ENCODE measurements at places on chromosomes 2 and 18. TPM values are rescaled to one million over a fixed set of nuclear protein-coding genes. Genes with fewer than 3 reads are reported as not detected.

INPP5D gene
- total RNA-seq = 145 TPM

LAMA3 gene
- total RNA-seq = not detected

GRCh38 chr2:221425891-221426290, 146.2 kb downstream of the EPHA4 start:
- no peak overlapping the region for H3K4me3 ChIP-seq
- H3K27ac ChIP-seq = no peak overlapping the region
- no peaks in the 10 kb centered on the region for H3K27me3 ChIP-seq
- no peaks in the 10 kb centered on the region for H3K36me3 ChIP-seq

DNA sequence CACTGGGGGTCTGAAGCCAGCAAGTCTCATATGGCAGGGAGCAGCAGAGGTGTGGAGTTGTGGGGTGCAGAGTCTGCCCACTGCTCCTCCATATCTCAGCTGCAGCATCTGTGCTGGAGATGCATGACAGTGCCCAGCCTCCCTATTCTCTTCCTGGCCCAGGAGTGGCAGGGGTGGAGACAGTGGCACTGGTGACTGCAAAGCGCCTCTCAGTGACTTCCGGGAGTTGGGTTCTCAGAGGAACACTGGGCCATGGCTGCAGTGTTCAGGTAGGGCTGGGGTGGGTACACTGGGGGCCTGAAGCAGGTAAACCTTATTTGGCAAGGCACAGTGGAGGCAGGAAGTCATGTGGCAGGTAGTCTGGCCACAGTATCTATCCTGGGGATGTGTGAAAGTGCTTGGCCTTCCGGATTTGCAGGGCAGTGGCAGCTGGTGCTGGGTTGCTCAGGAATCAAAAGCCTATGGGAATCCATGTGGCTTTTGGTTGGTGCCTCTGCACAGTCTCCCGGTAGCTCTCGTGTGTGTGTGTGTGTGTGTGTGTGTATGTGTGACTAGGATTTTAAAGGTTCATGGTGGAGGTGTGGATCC, 60.3 kb upstream of the THUMPD2 start:
- DNase-seq = no peak
- H3K4me1 ChIP-seq = no peaks in the 10 kb centered on the region
- H3K27ac ChIP-seq = no peak overlapping the region

MOGAT1 gene
- not detected for total RNA-seq

DNA sequence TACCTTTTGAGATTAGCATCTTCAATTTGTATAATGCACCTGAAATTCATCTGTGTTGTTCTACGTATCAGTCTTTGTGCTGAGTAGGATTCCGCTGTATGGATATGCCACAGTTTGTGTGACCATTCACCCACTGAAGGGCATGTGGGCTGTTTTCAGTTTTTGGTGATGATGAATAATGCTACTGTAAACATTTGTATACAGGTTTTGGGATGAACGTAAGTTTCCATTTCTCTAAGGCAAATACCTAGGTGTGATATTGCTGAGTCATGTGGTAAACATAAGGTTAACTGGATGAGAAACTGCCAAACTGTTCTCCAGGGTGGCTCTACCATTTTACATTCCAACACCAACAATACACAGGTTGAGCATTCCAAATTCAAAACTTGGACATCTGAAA, 35.1 kb downstream of the CABYR start:
- no peaks in the 10 kb centered on the region for H3K27me3 ChIP-seq
- H3K4me1 ChIP-seq = no peaks in the 10 kb centered on the region
- H3K36me3 ChIP-seq = no peaks in the 10 kb centered on the region
- H3K4me3 ChIP-seq = no peak overlapping the region

GRCh38 chr2:20123871-20124594, 72.6 kb upstream of the LAPTM4A start:
- H3K4me3 ChIP-seq = no peak overlapping the region
- no peaks in the 10 kb centered on the region for H3K27me3 ChIP-seq
- no peak overlapping the region for H3K27ac ChIP-seq
- peak; percentile 67 for DNase-seq

GRCh38 chr2:12114816-12115215, 368.4 kb downstream of the LPIN1 start:
- no peak for DNase-seq
- H3K27ac ChIP-seq = peak overlapping the region; percentile 84
- H3K36me3 ChIP-seq = no peaks in the 10 kb centered on the region
- peaks cover 78% of the 10 kb centered on the region for H3K4me1 ChIP-seq
- no peak overlapping the region for H3K4me3 ChIP-seq

DNA sequence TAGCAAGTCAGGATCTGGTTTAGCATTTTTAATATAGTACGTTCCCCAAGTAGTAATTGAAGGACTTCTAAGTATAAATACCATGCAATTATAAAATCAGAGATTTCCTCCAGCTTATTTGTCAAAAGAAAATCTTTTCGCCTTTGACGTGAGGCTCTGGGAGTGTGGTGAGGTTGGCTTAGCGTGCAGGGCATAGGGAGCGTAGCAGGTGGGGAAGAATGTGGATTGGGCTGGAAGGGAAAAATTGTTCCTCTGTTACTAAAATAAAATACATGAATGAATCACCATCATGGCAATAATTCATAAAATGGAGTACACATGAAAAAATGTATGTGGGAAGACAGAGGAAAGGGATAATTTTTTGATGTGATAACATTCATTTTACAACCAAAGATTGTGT, 5.4 kb upstream of the IL1RL2 start:
- no peaks in the 10 kb centered on the region for H3K27me3 ChIP-seq
- H3K27ac ChIP-seq = no peak overlapping the region
- H3K36me3 ChIP-seq = no peaks in the 10 kb centered on the region
- no peak for DNase-seq
- H3K4me1 ChIP-seq = no peaks in the 10 kb centered on the region

ABCG5 gene
- not detected for total RNA-seq

- no peak for DNase-seq
- no peaks in the 10 kb centered on the region for H3K36me3 ChIP-seq
- H3K4me3 ChIP-seq = no peak overlapping the region
- peaks cover 8% of the 10 kb centered on the region for H3K4me1 ChIP-seq
These were observed 73.4 kb downstream of the CDCA7 start for GRCh38 chr2:173427887-173428668.

TGFA gene
- not detected for total RNA-seq

DNA sequence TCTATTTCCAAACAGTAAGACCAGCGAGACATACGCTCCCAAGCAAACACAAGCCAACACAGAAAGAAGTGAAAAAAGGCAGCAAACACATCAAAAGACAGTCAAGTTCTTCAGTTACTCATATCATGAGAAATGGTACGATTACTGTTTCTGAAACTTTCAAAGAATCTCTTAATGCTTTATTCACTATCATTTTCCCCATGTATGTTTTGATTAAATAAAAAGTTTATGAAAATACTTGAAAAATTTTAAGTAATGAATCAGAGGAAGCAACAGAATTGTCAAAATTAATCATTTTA, 114.9 kb downstream of the HDAC4 start:
- no peaks in the 10 kb centered on the region for H3K4me1 ChIP-seq
- no peak overlapping the region for H3K4me3 ChIP-seq
- H3K36me3 ChIP-seq = no peaks in the 10 kb centered on the region

RUFY4 gene
- total RNA-seq = 0.11 TPM

ZNF519 gene
- total RNA-seq = 29.0 TPM

DNA sequence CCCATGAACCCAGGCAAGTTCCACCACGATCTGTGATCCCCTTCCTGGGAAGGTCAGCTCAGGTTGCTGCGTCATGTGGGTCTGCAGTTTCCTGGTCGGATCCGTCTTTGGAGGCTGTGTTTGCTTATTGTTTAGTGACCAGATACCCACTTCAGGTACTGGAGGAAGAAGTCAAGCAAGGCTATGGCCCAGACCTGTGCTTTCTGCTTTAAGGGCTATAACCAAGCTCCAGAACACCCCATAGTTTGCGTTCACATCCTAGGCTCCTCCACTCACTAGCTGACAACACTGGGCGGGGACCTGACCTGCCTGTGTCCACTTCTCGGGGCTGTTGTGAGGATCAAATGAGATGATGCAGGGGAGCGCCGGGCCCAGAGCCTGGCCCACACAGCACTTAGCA, 44.0 kb downstream of the MAL start:
- no peak for DNase-seq
- H3K4me3 ChIP-seq = no peak overlapping the region
- no peaks in the 10 kb centered on the region for H3K27me3 ChIP-seq
- H3K4me1 ChIP-seq = no peaks in the 10 kb centered on the region
- no peak overlapping the region for H3K27ac ChIP-seq

DNA sequence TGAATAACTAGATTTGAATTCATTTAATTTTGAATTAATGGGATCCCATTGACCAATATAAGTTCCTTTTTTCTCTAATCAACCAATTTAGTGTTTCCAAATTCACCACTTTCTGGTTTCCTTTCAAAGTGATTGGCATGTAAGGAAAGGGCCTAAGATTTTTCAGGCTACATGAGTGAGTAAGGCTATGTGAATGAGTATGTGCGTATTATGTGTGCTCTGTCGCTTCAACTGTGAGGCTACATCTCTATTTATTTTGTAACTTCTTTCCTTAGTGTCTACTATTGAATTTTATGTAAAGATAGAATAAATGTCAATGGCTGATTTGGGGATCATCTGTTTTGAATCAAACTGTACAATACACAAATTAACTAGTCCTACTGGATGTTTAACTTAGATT, 110.6 kb downstream of the ABCA12 start:
- no peaks in the 10 kb centered on the region for H3K27me3 ChIP-seq
- H3K4me3 ChIP-seq = no peak overlapping the region
- H3K27ac ChIP-seq = no peak overlapping the region
- no peak for DNase-seq

- no peaks in the 10 kb centered on the region for H3K36me3 ChIP-seq
- no peak overlapping the region for H3K4me3 ChIP-seq
- no peak overlapping the region for H3K27ac ChIP-seq
- no peak for DNase-seq
These were observed 51.8 kb downstream of the MERTK start for GRCh38 chr2:111950236-111950635.

- H3K27me3 ChIP-seq = no peaks in the 10 kb centered on the region
- no peak overlapping the region for H3K27ac ChIP-seq
- H3K4me3 ChIP-seq = no peak overlapping the region
- no peaks in the 10 kb centered on the region for H3K36me3 ChIP-seq
- no peaks in the 10 kb centered on the region for H3K4me1 ChIP-seq
- no peak for DNase-seq
These were observed 27.5 kb downstream of the ABCA12 start for GRCh38 chr2:215110918-215111317.

GRCh38 chr2:43894743-43895142, 56.0 kb downstream of the ABCG8 start:
- H3K27me3 ChIP-seq = no peaks in the 10 kb centered on the region
- no peak for DNase-seq
- no peaks in the 10 kb centered on the region for H3K4me1 ChIP-seq
- peaks cover 58% of the 10 kb centered on the region for H3K36me3 ChIP-seq
- no peak overlapping the region for H3K4me3 ChIP-seq

DNA sequence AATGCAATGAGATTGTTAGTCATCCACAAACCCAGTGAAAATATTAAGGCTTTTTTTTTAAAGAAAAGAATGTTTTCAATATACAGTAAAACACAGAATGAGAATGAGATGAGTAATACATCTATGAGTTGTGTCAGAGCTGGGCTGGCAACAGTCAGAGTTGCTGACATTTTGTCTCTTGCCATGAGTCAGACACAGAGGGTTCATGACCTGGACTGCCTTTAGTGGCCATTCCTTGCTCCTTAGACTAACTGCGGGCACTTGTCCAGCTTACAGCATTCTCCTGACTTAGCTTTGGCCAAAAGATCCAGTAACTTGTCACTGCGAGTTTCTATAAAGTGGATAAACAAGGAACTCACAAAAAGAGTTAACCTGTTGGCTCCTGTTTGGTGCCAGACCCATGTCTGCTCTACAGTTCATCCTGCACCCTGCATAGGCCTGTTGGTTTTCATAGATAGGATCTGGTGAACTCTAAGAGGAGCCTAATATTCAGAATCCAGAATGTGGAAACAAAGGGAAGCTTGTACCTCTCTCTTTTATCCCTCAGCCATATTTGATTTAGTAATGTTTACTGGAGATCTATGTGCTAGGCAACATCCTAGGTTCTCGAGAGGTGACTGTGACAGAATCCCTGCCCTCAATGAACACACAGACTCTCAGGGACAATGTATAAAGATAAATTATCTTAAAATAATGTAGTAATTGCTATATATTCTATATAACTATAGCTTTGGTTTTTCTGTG, 391.5 kb upstream of the VWC2L start:
- H3K27ac ChIP-seq = no peak overlapping the region
- DNase-seq = no peak
- H3K4me1 ChIP-seq = no peaks in the 10 kb centered on the region
- H3K27me3 ChIP-seq = no peaks in the 10 kb centered on the region

DNA sequence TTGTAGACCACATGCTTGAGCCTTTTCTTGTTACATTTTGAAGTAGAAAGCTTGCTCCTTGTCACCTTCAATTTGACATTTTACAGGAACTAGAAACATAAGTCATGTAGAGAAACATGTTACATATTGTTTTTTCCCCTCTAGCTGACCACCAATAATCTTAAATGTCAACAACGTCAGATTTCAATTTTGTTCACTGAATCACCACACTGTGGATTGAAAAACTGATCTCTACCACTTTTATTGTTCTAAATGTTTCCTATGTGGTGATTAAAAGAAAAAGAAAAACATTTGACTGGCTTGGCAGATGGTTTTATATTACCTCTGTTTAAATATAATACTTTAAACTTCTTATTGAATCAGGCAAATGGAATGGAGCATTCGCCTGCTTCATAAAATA, 87.7 kb downstream of the DSEL start:
- no peaks in the 10 kb centered on the region for H3K4me1 ChIP-seq
- H3K4me3 ChIP-seq = no peak overlapping the region
- H3K27ac ChIP-seq = no peak overlapping the region

- no peak for DNase-seq
- H3K4me3 ChIP-seq = no peak overlapping the region
- H3K27ac ChIP-seq = no peak overlapping the region
- no peaks in the 10 kb centered on the region for H3K27me3 ChIP-seq
- no peaks in the 10 kb centered on the region for H3K36me3 ChIP-seq
- no peaks in the 10 kb centered on the region for H3K4me1 ChIP-seq
These were observed 402.7 kb upstream of the FSIP2 start for GRCh38 chr2:185335879-185336278.

- no peaks in the 10 kb centered on the region for H3K27me3 ChIP-seq
- no peaks in the 10 kb centered on the region for H3K36me3 ChIP-seq
- H3K27ac ChIP-seq = no peak overlapping the region
- H3K4me3 ChIP-seq = no peak overlapping the region
- no peaks in the 10 kb centered on the region for H3K4me1 ChIP-seq
- no peak for DNase-seq
These were observed 978.8 kb downstream of the TMEM182 start for GRCh38 chr2:103740631-103741030.

GRCh38 chr2:218811382-218811781, 20.2 kb downstream of the PRKAG3 start:
- no peak overlapping the region for H3K4me3 ChIP-seq
- peaks cover 3% of the 10 kb centered on the region for H3K4me1 ChIP-seq
- DNase-seq = no peak

GRCh38 chr18:54964741-54965140, 5.5 kb upstream of the CCDC68 start:
- H3K27me3 ChIP-seq = 0 out of 2 replicates have a peak, but pooled peaks cover 4% of the 10 kb centered on the region
- no peak overlapping the region for H3K27ac ChIP-seq
- H3K4me1 ChIP-seq = 0 out of 2 replicates have a peak, but pooled peaks cover 2% of the 10 kb centered on the region
- no peaks in the 10 kb centered on the region for H3K36me3 ChIP-seq
- no peak overlapping the region for H3K4me3 ChIP-seq
- DNase-seq = no peak

- peaks cover 9% of the 10 kb centered on the region for H3K36me3 ChIP-seq
- H3K27ac ChIP-seq = peak overlapping the region; percentile 87
- H3K27me3 ChIP-seq = no peaks in the 10 kb centered on the region
These were observed 7.5 kb downstream of the SERTAD2 start for GRCh38 chr2:64646007-64646880.

GRCh38 chr18:9055185-9055584, 47.3 kb upstream of the NDUFV2 start:
- no peak for DNase-seq
- no peaks in the 10 kb centered on the region for H3K4me1 ChIP-seq
- no peak overlapping the region for H3K27ac ChIP-seq
- no peaks in the 10 kb centered on the region for H3K36me3 ChIP-seq

Data from Karpas-422 (cell line).